T-helper 9 cell (primary cell): ENCODE measurements at places on chromosomes 11 and 22.

DNA sequence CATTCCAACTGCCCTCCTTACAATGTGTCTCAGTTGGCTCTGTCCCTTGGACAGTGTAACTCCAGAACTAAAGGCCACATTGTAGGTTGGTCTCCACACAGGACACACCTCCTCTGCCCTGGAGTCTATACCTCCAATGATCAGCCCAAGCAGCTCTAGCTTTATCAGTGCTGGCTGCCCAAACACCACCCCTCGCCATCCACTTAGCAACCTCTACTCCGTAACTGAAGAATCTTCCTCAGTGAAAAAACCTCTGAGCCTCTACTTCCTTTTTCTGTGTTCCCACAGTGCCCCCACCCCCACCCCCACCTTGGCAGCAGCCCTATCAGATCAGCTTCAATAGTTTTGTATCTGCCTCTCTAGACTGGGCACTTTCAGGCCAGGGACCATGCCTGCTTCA is 33.4 kb downstream of the SERPINH1 start:
- no peak for DNase-seq

GRCh38 chr11:118790357-118791110 is 430 bp downstream of the DDX6 start:
- peak; percentile 43 for DNase-seq

- DNase-seq, result no peak
Measured at GRCh38 chr11:117019871-117020270, 78.4 kb downstream of the SIK3 start.

DNA sequence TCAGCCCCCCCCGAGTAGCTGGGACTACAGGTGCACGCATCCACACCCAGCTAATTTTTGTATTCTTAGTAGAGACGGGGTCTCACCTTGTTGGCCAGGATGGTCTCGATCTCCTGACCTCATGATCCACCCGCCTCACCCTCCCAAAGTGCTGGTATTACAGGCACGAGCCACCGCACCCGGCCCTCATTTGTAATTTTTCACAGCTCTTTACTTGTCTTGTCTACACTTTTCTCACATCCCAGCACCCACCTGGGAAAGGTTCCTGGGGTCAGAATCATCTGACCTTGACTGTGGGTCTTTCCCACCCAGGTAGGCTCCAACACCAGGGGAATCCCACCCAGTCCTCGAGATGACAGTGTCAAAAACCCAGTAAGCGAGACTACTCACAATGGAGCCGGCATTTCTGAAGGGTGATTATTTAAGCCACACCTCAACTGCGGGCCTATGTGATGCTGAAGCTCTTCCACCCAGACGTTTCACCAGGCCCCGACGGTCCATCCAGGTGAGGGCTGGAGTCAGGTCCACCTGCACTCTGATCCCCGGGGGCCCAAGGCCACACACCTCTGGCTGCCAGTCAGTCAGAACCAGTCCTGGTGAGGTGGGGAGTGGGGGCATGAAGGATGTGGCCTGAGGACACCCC is 23.4 kb downstream of the CELSR1 start:
- no peak for DNase-seq

- DNase-seq, result no peak
Measured at GRCh38 chr22:28328756-28329155, 350.9 kb downstream of the TTC28 start.

DNA sequence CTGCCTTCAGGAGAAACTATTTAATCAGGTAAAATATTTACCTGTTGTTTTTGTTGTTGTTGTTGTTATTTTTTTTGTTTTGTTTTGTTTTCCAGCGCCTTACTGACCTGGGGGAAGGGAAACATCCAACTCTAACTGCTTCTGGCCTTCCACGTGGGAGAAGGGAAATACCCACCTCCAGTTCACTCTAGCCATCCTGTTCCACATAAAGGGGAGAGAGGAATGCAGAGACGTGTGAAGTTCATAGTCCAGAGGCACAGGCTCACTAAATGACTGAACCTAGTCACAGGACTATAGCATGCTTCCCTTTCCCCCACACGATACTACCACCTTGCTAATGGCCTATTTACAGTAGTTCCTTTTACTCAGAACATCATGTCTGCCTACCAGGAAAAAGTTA is 72.4 kb upstream of the VSTM5 start:
- no peak for DNase-seq

DNA sequence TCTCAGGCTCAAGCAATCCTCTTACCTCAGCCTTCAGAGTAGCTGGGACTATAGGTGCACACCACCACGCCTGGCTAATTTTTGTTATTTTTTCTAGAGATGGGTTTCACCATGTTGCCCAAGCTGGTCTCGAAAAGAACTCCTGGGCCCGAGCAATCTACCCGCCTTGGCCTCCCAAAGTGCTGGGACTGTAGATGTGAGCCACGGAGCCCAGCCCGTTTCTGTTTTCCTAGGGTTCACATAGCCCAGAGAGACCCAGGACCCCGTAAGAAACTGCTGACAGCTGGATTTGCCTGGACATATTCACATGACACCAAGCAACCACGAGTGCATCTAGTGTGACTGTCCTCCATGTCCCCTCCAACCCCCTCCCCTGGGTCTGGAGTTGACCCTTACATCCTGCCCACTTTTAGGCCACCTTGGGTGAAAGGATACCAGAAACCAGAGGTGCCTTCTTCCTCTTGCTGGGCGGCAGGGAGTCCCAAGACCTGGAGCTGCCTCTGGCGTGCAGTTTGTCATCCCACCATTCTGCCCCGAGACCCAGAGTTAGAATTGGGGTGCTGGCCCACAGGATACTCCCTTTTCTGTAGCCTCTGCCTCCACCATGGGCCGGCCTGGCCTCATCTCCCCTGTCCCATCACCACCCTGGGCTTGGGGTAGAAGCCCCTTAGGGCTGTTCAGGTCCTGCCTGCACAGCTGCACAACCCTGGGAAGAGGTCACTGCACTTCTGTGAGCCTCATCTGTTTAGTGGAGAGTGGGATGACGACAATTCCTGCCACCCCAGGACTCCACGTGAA is 3.7 kb upstream of the RIN1 start:
- no peak for DNase-seq

DNA sequence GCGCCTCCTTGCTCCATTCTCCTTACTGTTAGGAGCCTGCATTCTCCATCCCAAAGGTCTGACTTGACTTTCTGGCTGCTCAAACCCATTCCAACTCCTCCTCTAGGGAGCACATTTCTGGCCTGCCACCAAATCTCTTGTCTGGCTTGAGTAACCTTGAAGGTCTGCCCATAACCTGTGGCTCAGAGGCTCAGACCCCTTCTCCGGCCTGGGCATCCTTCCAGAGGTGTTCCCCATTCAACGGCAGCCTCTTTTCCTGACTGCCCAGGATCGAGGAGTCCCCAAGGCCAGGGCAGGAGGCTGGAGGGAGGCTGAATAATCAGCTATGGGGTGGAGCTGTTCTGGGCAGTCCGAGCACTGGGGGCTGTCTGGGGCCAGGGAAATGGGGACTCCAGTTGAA is 2.2 kb downstream of the RAD9A start:
- DNase-seq, result no peak

DNA sequence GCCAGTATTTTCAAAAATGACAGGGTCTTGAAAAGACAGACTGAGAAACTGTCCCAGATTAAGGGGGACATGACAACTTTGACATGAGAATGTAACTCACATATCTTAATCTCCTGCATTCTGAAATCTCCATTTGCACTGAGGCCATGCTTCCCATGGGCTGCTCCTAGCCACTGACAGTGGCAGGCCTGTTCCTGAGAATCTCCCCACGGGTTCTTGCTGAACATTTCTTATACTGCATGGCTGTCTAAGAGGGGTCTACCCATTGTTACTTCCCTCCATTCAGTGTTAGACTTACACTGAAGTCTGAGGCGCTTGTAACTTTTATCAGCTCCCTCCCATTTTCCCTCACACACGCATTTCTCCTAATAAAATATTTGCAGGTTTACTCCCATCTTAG is 1.5 kb downstream of the CEP295 start:
- no peak for DNase-seq
